ENCODE measurements at places on chromosomes 3 and 15.

DNA sequence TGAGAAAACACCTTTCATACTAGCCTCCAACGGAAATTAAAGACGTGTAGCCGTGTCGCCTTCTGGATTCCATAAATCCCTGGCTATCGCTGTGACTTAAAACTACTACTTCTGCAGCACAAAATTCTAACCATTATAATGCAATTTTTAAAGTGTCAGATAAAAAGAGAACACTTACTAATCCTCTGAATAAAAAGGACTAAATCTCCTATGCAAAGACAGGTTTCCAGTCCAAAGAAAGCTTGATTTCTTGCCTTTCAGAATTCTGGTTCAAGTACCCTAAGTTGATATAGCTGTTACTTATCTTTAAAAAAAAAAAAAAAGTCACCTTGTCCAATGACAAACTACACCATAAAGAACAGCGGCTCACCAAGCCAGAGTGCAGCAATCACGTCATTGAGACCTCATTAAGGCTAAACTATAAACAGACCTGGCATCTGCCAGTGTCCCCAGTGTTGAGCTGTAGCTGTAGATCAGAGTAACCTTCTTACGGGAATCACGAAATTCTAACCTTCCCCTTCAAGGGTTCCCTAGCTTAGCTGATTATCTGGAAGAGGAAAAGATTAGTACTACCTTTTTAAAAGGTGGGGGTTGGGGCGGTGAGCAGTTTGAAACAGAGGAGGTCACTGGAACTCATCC lies 2.2 kb downstream of the ABCC5 start:
- H3K27ac ChIP-seq: no peak overlapping the region
- no peak overlapping the region for H3K4me3 ChIP-seq
- H3K27me3 ChIP-seq: peaks cover 3% of the 10 kb centered on the region

- no peaks in the 10 kb centered on the region for H3K27me3 ChIP-seq
- no peak overlapping the region for H3K4me3 ChIP-seq
- no peak overlapping the region for H3K27ac ChIP-seq
- DNase-seq: no peak
- no peaks in the 10 kb centered on the region for H3K4me1 ChIP-seq
Observed at GRCh38 chr3:67551361-67552016, 102.9 kb downstream of the SUCLG2 start.

GRCh38 chr3:36600404-36600803 lies 163.9 kb downstream of the DCLK3 start:
- no peaks in the 10 kb centered on the region for H3K36me3 ChIP-seq
- no peak overlapping the region for H3K27ac ChIP-seq
- no peak overlapping the region for H3K4me3 ChIP-seq
- peaks cover 2% of the 10 kb centered on the region for H3K27me3 ChIP-seq
- no peak for DNase-seq

GRCh38 chr3:115833074-115833473 lies 209.8 kb downstream of the GAP43 start:
- DNase-seq: no peak
- no peak overlapping the region for H3K4me3 ChIP-seq
- H3K4me1 ChIP-seq: no peaks in the 10 kb centered on the region
- no peaks in the 10 kb centered on the region for H3K36me3 ChIP-seq
- peaks cover 9% of the 10 kb centered on the region for H3K27me3 ChIP-seq
- no peak overlapping the region for H3K27ac ChIP-seq

DNA sequence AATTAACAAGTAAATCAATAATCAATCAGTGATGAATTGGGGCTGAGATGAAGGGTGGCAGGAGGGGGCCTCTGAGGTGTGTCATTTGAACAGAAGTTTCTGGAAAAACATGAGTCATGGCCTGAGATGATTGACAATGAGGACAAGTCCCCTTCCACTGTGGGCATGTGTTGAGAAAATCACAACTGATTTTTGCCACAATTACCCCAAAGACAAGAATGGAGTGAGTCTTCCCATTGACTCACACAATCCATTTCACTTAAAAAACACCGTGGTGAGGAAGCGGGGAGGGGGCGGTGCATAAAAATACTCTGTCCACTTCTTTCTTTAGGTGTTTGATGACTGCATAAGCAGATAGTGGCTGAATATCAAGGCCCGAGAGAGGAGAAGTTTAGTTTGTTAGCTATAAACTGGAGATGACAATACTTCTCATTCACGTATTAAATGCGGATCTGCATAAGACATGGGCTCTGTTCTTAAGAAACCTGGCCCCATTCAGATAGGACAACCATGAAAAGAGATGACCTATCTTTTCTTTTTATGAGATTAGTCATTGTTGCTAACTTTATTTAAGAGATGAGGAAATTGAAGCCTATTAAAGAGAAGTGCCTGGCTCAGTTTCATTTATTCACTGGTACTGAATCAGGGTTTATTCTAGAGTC lies 34.7 kb downstream of the SHC4 start:
- DNase-seq: peak; percentile 8
- peaks cover 7% of the 10 kb centered on the region for H3K27me3 ChIP-seq
- H3K4me3 ChIP-seq: no peak overlapping the region
- H3K36me3 ChIP-seq: no peaks in the 10 kb centered on the region
- H3K27ac ChIP-seq: no peak overlapping the region

GRCh38 chr3:151044706-151045105 lies 40.8 kb upstream of the MED12L start:
- no peak for DNase-seq
- H3K4me1 ChIP-seq: no peaks in the 10 kb centered on the region
- no peak overlapping the region for H3K27ac ChIP-seq
- no peaks in the 10 kb centered on the region for H3K36me3 ChIP-seq

GRCh38 chr15:47374222-47374621 lies 343.1 kb upstream of the SEMA6D start:
- H3K27me3 ChIP-seq: no peaks in the 10 kb centered on the region
- no peak overlapping the region for H3K27ac ChIP-seq
- no peak overlapping the region for H3K4me3 ChIP-seq
- DNase-seq: no peak

DNA sequence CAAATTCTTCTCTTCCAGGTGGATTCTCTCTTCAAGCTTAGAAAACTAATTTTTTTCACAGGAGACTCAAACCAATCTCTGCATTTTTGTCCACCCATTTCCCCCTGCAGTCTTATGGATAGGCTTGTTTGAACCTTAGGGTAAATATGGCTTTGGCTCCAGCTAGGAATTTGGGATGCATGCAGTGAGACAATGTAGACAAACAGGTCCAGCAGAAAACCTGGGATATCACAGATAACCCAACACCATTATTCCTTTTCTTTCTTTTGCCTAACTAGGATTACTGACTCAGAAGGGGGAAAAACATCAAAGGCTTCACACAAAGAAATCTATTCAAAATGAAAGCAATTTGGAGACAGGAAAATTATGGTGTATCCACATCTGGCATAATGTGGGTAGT lies 11.2 kb upstream of the SEMA5B start:
- DNase-seq: no peak
- no peaks in the 10 kb centered on the region for H3K4me1 ChIP-seq
- H3K4me3 ChIP-seq: no peak overlapping the region
- H3K36me3 ChIP-seq: no peaks in the 10 kb centered on the region
- peaks cover 20% of the 10 kb centered on the region for H3K27me3 ChIP-seq

DNA sequence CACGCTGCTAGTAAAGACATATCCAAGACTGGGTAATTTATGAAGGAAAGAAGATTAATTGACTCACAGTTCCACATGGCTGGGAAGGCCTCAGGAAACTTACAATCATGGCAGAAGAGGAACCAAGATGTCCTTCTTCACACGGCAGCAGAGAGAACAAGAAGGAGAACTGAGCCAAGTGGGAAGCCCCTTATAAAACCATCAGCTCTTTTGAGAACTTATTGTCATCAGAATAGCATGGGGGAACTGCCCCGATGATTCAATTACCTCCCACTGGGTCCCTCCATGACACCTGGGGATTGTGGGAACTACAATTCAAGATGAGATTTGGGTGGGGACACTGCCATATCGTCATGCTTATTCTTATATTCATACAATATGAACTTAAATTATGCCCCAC lies 49.0 kb downstream of the DUT start:
- no peak overlapping the region for H3K4me3 ChIP-seq
- H3K4me1 ChIP-seq: no peaks in the 10 kb centered on the region
- H3K27me3 ChIP-seq: no peaks in the 10 kb centered on the region
- DNase-seq: no peak
- H3K36me3 ChIP-seq: no peaks in the 10 kb centered on the region
- no peak overlapping the region for H3K27ac ChIP-seq

DNA sequence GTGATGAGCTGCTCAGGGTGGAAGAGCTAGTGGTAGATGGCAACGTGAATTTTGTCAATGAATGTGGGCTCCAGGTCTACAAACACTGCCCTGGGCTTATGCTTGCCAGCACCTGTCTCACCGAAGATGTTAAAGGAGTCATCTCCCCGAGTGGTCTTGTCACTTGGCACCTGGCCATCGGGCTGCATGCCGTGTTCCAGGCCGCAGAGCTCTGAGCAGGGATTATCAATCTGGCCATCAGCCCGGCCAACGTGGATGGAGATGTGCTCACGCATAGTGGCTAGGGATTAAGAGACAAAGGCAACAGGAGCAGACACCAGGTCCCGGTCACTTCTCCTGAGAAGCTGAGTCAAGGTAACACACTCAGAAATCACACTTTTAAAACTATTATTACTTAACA lies 54.8 kb upstream of the ACTC1 start:
- no peak for DNase-seq
- H3K27ac ChIP-seq: no peak overlapping the region
- no peak overlapping the region for H3K4me3 ChIP-seq

Measured in CD4-positive, CD25-positive, alpha-beta regulatory T cell (primary cell).